NCI-H1930 (cell line): ENCODE measurements at places on chromosomes 2 and 18.

GRCh38 chr2:53347269-53347668 is 420.3 kb upstream of the CHAC2 start:
- DNase-seq: no peak

- DNase-seq: no peak
These were observed 3.2 kb downstream of the EPAS1 start for GRCh38 chr2:46300406-46300832.

GRCh38 chr2:46548103-46548486 is 68.7 kb downstream of the TMEM247 start:
- DNase-seq: no peak

GRCh38 chr2:70090706-70091334 is 3.5 kb downstream of the PCBP1 start:
- DNase-seq: no peak

DNA sequence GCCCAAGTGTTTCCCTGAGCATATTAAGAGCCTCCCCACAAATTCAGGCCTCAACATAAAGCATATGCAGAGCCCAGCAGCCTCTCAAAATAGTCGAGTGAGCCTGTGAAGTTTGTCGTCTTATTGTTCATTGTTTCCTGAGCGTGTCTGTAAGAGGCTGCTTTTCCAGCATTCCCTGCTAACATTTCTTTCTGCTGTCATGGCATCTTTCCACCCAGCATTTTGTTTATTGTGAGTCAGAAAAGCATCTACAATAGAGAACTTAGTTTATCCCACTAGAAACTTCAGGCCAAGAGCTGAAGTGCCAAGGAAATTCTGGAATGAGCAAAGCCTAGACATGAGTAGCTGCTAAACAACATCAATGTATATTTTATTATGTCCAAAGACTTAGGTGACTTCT is 46.3 kb upstream of the STAM2 start:
- DNase-seq: no peak

DNA sequence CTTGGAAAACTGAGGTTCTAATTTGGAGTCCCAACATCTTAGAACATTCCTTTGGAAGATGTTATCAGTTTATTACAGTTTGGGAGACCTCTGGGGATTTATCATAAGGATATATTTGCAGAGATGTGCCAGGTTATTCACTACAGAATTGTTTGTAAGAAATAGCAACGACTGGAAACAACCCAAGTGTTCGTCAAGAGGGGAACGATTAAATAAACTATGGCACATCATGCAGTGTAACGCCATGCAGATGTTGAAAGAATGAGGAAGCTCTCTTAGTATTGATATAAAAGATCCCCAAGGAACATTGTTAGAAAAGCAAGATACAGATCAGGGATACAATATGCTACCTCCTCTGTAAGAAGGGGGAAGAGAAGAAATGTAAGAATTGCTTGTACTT is 210.6 kb downstream of the TMEM247 start:
- no peak for DNase-seq

DNA sequence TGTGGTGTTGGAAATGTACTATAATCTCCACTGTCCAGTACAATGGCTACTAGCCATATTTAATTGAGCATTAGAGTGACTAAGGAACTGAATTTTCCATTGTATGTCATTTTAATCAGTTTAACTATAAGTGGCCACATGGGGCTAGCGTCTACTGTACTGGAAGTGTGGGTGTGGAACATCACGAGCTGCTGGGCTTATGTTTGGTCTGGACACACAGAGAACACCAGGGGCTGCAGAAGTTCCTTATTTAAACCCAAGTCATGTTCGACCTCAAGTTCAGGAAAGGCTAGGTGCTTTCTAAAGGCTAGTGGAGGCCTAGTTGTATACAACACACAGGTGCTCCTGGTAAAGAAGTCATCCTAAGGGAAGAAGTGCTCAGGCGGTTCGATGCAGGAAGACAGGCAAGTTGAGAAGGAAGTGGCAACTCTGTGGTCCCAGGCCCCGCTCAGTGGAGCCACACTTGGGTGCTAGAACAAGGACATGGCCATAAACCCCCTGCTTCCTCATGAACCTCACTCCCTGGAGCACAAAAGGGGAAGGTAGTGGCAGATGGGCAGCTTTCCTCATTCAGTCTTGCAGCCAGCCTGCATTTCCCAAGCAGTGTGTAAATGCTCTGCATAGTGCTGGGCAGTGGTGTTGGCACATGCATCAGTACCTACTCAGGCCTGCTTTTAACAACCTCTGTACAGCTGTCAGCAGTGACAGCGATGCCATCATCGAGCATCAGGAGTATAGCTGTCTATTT is 13.3 kb downstream of the LGALSL start:
- DNase-seq: no peak
